Ascending aorta (tissue), 2 donors: ENCODE measurements at places on chromosomes 3 and 15. TPM values are rescaled to one million over a fixed set of nuclear protein-coding genes. Genes with fewer than 3 reads are reported as not detected.

Gene FAM174B
- total RNA-seq: 5.2 TPM

Gene P2RY1
- total RNA-seq: 8.8 TPM

Gene REC114
- total RNA-seq: not detected

Gene ADAMTS17
- total RNA-seq: 2.8 TPM

DNA sequence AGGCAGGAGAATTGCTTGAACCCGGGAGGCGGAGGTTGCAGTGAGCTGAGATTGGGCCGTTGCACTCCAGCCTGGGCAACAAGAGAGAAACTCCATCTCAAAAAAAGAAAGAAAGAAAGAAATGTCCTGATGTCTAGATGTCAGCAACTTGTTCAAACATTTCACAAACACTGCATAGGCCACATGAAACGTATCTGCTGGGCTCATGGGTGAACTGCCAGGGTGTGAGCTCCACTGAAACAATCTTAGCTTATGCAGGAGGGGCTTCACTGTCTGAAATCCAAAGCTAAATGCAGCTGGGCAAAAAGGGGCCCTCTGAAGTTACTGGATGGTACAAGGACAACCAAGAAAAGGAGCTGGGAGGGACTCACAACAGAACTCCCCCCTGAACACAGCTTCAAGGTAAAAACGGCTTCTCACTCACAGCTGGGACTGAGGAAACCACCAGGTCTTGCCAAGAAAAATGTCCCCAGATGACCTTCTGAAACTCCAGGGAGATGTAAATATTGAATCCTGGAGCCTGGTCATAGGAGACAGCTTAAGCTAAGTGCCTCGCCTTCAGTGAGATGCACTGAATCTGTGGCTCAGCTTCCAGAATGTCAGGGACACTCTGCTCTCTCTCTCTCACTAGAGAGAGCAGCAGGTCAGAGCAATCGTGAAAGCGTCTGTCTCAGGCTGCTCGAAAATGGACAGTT lies 31.9 kb downstream of the SEC61A1 start:
- no peaks in the 10 kb centered on the region for H3K4me1 ChIP-seq
- no peak overlapping the region for H3K27ac ChIP-seq
- peaks cover 11% of the 10 kb centered on the region for H3K36me3 ChIP-seq
- H3K27me3 ChIP-seq: no peaks in the 10 kb centered on the region

DNA sequence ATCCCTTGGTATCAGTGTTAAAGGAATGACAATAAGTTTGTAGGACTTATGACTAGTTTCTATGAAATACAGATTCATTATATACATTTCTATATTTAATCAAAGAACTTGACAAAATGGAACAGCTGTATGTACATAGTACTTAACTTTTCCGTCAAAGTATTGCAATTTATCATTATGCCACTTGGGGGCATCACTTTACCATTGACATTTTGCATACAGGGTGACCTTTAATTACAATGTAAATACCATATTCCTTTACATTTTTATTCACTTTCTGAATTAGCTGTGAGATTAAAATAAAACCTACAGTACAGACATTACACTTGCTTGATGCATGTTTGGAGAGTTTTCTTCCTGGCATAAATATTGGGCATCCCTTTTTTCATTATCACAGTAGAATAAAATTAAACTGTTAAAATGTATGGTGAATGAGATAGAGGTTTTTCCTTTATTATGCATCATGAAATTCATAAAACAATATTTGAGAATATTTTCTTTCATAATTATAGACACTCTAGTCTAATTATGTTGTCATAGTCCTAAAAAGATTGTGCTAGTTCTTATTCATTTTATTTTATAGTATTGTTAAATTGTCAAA lies 6.9 kb downstream of the NEK11 start:
- H3K27ac ChIP-seq: no peak overlapping the region
- no peak overlapping the region for H3K4me3 ChIP-seq
- H3K27me3 ChIP-seq: no peaks in the 10 kb centered on the region

GRCh38 chr15:76945494-76946093 lies 14.0 kb downstream of the RCN2 start:
- H3K27ac ChIP-seq: no peak overlapping the region
- no peaks in the 10 kb centered on the region for H3K27me3 ChIP-seq
- peaks cover 9% of the 10 kb centered on the region for H3K36me3 ChIP-seq
- H3K4me1 ChIP-seq: no peaks in the 10 kb centered on the region
- no peak overlapping the region for H3K4me3 ChIP-seq

- H3K4me3 ChIP-seq: no peak overlapping the region
- H3K27ac ChIP-seq: no peak overlapping the region
- no peaks in the 10 kb centered on the region for H3K4me1 ChIP-seq
- no peak for DNase-seq
These were observed 673.2 kb upstream of the BCHE start for GRCh38 chr3:166510382-166510781.

GRCh38 chr3:65811892-65812291 lies 226.8 kb downstream of the MAGI1 start:
- no peaks in the 10 kb centered on the region for H3K4me1 ChIP-seq
- no peak for DNase-seq
- no peak overlapping the region for H3K4me3 ChIP-seq
- no peaks in the 10 kb centered on the region for H3K27me3 ChIP-seq

GRCh38 chr15:79572691-79573404 lies 140.7 kb downstream of the MINAR1 start:
- H3K27ac ChIP-seq: no peak overlapping the region
- no peak for DNase-seq
- no peaks in the 10 kb centered on the region for H3K36me3 ChIP-seq

DNA sequence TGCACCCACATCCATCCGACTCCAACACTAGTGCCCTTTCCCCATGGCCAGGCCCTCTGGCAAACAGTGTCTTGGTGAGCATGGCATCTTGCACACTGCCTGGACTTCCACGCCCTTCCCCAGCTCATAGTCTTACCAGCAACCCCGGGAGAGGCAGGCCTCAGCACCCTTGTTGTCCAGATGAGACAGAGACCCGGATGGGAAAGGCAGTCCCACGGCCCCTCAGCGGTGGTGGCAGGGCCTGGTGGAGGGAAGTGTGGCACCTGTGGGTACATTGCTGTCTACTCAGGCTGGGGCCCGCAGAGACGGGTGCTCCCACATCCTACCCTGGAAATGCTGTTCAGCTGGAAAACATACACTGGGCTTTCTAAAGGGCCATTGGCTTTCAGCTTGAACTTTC lies 28.4 kb downstream of the HDAC11 start:
- H3K4me1 ChIP-seq: no peaks in the 10 kb centered on the region
- no peaks in the 10 kb centered on the region for H3K27me3 ChIP-seq
- no peak for DNase-seq
- H3K4me3 ChIP-seq: no peak overlapping the region
- peaks cover 18% of the 10 kb centered on the region for H3K36me3 ChIP-seq
- no peak overlapping the region for H3K27ac ChIP-seq

DNA sequence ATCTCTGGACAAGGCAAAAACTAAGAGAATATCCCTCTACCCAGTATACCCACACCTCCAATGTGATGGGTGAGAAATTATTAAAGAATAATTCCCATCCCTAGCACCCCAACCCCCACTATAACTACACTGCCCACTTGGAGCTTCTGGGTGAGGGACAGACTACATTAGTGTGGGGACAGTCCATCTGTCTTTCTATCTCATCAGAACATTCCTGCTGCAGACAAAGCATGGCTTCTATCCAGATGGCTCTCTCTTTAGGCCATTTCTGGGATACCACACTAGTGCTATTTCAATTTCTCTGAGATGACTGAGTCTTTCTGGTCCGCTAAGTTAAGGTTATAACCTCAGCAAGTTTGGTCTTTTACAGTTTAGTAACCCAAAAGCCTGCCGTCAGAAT lies 6.6 kb downstream of the CSNK1G1 start:
- H3K27ac ChIP-seq: no peak overlapping the region
- no peak for DNase-seq
- H3K4me3 ChIP-seq: no peak overlapping the region
- no peaks in the 10 kb centered on the region for H3K27me3 ChIP-seq

GRCh38 chr3:72997421-72997961 lies 880 bp downstream of the PPP4R2 start:
- no peaks in the 10 kb centered on the region for H3K27me3 ChIP-seq
- H3K36me3 ChIP-seq: peaks cover 7% of the 10 kb centered on the region
- H3K4me3 ChIP-seq: peak overlapping the region; percentile 77
- H3K27ac ChIP-seq: peak overlapping the region; percentile 93
- peaks cover 7% of the 10 kb centered on the region for H3K4me1 ChIP-seq

DNA sequence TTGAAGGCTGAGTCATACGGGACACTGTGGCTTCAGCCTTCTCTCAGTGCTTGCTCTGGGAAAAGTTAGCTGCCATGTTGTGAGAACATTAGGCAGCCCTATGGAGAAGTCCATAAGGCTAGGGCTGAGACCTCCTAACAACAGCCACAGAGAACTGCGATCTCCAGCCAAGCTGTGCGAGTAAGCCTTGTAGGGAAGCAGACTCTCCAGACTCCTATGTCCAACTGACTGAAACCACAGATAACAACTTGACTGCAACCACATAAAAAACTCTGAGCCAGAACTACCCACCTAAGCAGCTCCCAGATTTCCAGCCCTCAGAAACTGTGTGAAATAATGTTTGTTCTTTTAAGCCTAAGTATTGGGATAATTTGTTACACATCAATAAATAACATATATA lies 40.7 kb downstream of the DENND6A start:
- H3K27me3 ChIP-seq: no peaks in the 10 kb centered on the region
- H3K4me3 ChIP-seq: no peak overlapping the region
- no peaks in the 10 kb centered on the region for H3K4me1 ChIP-seq
- H3K36me3 ChIP-seq: peaks cover 25% of the 10 kb centered on the region
- H3K27ac ChIP-seq: no peak overlapping the region

DNA sequence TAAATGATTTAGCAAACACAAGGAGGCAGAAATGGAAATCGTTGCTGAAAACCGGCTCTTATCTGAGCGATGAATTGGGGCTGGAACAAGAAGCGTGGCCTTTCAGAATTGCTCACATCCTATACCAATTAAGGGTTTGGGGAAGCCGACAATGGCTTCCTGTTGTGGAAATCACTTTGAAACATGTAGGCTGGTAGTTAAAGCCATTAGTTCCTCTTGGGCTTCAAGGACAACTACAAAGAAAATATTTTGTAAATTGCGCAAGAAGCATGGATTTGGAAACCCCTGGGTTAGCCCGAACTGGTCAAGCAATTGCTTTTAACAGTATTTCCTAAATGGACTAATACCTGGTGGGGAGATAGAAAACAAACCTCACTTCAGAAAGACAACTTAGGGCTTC lies 182.4 kb downstream of the ADAMTS9 start:
- no peaks in the 10 kb centered on the region for H3K27me3 ChIP-seq
- no peak overlapping the region for H3K4me3 ChIP-seq

DNA sequence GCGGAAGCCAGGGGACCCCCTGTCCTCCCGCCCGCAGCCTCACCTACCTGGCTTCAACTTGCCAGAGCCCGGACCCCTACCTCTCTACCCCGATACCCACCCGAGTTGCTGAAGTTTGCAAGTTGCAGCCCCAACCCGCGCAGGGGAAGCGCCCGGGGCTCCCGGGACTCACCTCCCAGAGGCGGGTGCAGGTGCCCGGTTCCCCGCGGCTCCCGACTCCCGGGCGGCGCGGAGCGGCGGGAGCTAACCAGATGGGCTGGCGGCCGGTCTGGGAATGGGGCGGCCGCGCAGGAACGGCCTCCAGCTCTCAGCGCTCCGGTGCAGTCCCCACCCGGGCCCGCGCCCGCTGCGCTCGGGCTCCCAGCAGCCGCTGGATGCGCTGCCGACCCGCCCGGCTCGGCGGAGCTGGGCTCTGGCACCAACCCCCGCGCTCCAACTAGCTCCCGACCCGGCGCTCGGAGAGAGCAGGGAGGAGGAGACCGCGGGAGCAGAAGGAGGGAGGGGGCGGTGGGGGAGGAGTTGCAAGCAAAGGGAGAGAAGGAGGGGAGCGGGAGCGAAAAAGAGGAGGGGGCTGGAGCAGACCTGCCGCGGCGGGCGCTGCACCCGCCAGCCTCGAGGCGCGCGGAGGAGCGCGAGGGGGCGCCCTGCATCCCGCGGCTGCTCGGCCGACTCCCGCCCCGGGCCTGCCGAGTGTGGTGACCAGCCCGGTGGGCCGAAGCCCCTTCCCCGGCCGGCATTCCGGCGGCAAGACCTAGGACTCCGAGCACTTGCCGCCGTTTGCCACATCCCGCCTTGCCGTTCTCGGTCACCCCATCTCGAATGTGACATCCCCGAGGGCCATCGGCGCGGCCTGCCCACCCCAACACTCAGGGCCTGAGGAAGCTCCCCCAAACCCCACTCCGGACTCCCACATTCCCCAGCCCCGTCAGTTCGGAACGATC lies at the start of gene SEMA5B:
TSS of gene SEMA5B (minus strand) at position 472 of the 941 bp plus-strand sequence. CDS start 66,500 bp downstream, outside the sequence.
- no peaks in the 10 kb centered on the region for H3K36me3 ChIP-seq
- H3K4me1 ChIP-seq: peaks cover 8% of the 10 kb centered on the region
- peak within 1 kb of the TSS; percentile 64 for H3K4me3 ChIP-seq
- H3K27ac ChIP-seq: no peak within 1 kb of the TSS
- no peaks in the 10 kb centered on the region for H3K27me3 ChIP-seq

GRCh38 chr15:90386221-90386620 lies 1.8 kb upstream of the IQGAP1 start:
- H3K27ac ChIP-seq: peak overlapping the region; percentile 52
- no peaks in the 10 kb centered on the region for H3K27me3 ChIP-seq
- DNase-seq: no peak
- H3K4me3 ChIP-seq: no peak overlapping the region
- peaks cover 5% of the 10 kb centered on the region for H3K36me3 ChIP-seq

- H3K4me3 ChIP-seq: no peak overlapping the region
- no peaks in the 10 kb centered on the region for H3K36me3 ChIP-seq
- H3K27me3 ChIP-seq: no peaks in the 10 kb centered on the region
- no peaks in the 10 kb centered on the region for H3K4me1 ChIP-seq
These were observed 29.4 kb downstream of the COL6A5 start for GRCh38 chr3:130374908-130375307.

GRCh38 chr3:146646261-146646660 lies 41.1 kb upstream of the PLSCR5 start:
- no peak overlapping the region for H3K4me3 ChIP-seq
- no peak overlapping the region for H3K27ac ChIP-seq
- H3K27me3 ChIP-seq: no peaks in the 10 kb centered on the region
- no peaks in the 10 kb centered on the region for H3K4me1 ChIP-seq
- no peak for DNase-seq

GRCh38 chr15:77631745-77632533 lies 773 bp downstream of the LINGO1 start:
- peaks cover 9% of the 10 kb centered on the region for H3K4me1 ChIP-seq
- no peak for DNase-seq
- no peak overlapping the region for H3K27ac ChIP-seq
- H3K36me3 ChIP-seq: no peaks in the 10 kb centered on the region
- H3K4me3 ChIP-seq: peak overlapping the region; percentile 68
